ENCODE measurements at places on chromosomes 1 and 21. TPM values are rescaled to one million over a fixed set of nuclear protein-coding genes. Genes with fewer than 3 reads are reported as not detected.
A peak's percentile ranks its signal among the peaks of the same experiment; 100 is the strongest.

S100A9 gene
- 34,355 TPM for total RNA-seq

PLPPR4 gene
- total RNA-seq = 0.20 TPM

KRTAP13-2 gene
- not detected for total RNA-seq

DNA sequence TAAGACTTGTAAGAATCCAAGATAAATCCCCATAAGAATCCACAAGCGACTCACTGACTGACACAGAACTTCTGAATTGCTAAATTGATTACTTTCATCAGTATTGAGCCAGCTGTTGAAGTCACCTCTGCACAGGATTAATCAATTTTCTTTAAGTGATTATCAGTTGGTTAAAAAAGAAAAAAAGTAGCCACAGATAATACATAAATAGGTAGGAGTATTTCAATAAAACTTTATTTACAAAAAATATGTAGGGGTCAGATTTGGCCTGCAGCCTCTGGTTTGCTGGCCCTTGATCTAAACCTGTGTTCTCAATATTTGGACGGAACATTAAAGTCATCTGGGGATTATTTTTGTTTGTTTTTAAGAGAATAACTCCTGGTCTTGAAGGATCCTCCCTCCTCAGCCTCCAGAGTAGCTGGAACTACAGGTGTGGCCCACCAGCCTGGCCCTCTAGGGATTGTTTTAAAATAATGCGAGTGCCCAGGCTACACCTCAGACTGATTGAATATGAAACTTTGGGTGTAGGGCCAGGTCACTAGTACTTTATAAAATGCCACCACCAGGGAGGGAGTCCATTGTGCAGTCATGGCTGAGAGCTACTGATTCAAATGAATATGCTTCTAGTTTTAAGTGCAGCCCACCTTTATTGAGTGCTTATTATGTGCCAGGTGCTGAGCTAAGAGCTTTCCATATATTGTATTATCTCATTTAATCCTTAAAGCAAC, 6.8 kb upstream of the TMEM183A start:
- no peak for ATAC-seq

SPRR2E gene
- 1,779 TPM for total RNA-seq

DNA sequence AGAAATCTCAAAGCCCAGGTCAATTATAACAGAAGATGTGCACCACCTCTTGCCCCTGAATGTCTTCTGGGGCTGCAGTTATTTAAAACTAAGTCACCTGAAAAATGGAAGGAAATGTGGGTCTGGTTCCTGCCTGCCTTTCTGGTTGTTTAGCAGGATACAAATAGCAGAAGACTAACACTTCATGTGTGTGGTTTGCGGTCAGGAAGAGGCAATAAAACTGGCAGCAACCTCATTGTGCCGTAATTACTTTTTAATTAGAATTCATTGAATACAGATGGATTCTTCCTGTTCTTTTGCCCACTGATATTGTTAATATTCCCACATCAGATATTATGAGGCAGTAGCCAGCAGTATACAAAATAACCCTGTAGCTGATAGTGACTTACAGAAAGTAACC, 345.7 kb downstream of the ZNF326 start:
- ATAC-seq = no peak

DNA sequence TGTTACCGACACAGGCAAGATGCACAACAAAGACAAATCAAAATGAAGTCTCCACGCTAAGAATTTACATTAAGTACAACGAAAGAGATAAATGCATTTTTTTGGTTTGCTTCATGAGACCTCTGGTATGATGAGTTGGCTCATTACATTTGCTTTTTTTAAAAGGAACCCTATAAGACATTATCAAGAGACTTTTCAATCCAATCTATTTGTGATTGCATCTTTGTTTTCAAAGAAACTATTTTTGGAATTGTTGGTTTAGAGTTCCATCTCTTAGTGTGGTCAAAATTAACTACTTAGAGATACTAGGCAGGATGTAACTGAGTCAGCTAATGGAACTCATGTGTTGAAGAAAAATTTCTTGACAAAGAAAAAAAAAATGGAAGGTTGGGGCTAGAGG, 200.1 kb downstream of the ZC3H11B start:
- ATAC-seq = no peak

- ATAC-seq = no peak
Measured at GRCh38 chr1:196059210-196059609, 549.0 kb downstream of the KCNT2 start.

ACTL8 gene
- 0.20 TPM for total RNA-seq

RYR2 gene
- total RNA-seq = 0.28 TPM

CCDC190 gene
- total RNA-seq = 0.32 TPM

GRCh38 chr1:40394491-40395172, 21.1 kb downstream of the SMAP2 start:
- peak; percentile 24 for ATAC-seq

- peak; percentile 75 for ATAC-seq
Measured at GRCh38 chr1:30929135-30929889, 20.8 kb upstream of the SDC3 start.

DNA sequence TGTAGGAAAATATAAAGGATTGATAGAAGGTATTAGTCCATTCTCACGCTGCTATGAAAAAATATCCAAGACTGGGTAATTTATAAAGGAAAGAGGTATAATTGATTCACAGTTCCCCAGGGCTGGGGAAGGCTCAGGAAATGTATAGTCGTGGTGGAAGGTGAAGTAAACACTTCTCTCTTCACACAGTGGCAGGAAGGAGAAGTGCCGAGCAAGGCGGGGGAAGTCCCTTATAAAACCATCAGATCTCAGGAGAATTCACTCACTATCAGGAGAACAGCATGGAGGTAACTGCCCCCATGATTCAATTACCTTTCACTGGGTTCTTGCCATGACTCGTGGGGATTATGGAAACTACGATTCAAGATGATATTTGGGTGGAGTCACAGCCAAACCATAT, 1806.0 kb downstream of the MRPL39 start:
- ATAC-seq = no peak

GRCh38 chr1:91575909-91576519, 75.4 kb downstream of the CDC7 start:
- ATAC-seq = no peak

FMO3 gene
- 1.4 TPM for total RNA-seq

- ATAC-seq = peak; percentile 88
Measured at GRCh38 chr1:226662642-226663326, 76.3 kb downstream of the ITPKB start.

DNA sequence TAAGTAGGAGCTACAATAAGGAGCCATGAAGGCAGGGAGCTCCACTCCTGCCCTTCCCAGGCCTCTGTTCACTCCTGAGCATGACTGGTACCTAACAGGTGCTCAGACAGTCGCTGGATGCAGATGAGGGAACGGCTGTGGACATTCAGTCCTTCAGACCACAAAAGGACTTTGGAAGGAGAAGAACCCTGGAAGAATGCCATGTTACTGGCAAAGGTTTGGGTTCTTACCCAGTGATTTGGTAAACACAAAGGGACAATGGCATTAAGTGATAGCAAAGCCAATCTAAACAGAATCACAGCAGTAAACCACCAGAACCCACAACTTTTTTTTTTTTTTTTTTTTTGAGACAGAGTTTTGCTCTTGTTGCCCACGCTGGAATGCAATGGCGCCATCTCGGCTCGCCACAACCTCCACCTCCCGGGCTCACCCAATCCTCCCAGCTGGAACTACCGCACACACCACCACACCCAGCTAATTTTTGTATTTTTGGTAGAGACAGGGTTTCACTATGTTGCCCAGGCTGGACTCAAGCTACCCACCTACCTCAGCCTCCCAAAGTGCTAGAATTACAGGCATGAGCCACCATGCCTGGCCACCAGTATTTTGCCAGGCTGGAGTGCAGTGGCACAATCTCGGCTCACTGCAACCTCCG, 7.5 kb upstream of the CBR3 start:
- peak; percentile 14 for ATAC-seq

DNA sequence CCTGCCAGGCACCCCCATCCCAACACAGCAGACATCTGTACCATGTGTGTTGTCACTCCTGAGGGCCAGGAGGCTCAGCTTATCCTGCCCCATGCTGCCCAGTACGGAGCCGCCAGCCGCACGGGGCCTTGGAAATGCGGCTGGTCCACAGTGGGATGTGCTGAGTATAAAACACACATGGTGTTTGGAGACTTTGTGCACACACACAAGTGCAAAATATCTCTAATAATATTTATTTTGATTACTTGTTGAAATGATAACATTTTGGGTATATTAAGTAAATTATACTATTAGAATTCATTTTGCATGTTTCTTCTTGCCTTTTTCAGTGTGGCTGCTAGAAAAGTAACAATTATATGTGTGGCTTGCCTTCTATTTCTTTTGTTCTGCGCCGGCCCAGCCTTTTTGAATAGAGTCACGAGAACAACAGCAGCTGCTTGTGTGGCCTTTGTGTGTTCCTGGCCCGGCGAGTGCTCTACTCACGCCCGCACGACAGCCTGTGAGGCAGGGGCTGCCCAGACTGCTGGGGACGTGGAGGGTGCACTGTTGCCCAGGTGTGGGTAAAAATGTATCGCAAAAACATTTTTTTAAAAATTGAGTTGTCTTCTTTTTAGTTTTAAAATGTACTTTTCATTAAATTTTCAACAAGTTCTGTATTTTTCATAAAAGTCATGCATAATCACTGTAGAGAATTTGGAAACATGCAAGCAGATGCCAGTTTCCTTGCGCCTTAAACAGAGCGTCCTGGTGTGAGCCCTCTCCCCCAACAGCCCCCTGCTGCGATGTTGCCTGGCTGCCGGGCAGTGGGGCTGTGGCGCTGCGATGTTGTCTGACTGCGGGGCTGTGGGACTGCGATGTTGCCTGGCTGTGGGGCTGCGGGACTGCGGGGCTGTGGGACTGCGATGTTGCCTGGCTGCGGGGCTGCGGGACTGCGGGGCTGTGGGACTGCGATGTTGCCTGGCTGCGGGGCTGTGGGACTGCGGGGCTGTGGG, 35.5 kb downstream of the COQ8A start:
- ATAC-seq = no peak

DNA sequence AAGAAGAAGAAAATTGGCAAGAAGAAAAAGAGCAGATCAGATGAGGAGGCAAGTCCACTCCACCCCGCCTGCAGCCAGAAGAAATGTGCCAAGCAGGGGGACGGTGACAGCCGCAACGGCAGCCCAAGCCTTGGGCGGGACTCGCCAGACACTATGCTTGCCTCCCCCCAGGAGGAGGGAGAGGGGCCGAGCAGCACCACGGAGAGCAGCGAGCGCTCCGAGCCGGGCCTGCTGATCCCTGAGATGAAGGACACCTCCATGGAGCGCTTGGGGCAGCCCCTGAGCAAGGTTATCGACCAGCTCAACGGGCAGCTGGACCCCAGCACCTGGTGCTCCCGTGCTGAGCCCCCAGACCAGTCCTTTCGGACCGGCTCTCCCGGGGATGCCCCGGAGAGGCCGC, 9.0 kb upstream of the SLC25A34 start:
- ATAC-seq = no peak

- peak; percentile 70 for ATAC-seq
Measured at GRCh38 chr1:40980453-40981121, 1.1 kb downstream of the CTPS1 start.

DNA sequence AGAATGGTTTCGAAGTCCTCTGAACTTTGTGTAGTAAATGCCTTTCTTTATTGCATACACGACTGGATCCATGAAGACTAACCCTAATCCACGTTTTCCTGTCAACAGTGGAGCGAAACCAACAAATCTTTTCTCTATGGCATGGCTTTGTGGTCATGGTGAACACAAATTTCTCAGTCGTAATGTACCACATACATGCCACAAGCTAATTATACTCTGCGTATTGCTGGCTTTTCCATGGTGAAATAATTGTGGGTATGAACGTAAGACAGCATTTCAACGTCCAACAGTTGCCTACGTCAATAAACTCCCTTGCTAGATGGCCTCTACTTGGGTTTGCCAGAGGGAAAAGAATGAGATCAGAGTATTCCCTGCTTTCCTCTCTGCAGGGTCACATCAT, 27.5 kb downstream of the INTS7 start:
- no peak for ATAC-seq

GRCh38 chr1:67342076-67342890, 34.6 kb downstream of the IL12RB2 start:
- ATAC-seq = no peak

- peak; percentile 95 for ATAC-seq
Measured at GRCh38 chr1:216903382-216903740, 180.1 kb upstream of the ESRRG start.

GRCh38 chr1:94623560-94624148, 82.1 kb upstream of the F3 start:
- ATAC-seq = no peak

- peak; percentile 18 for ATAC-seq
Measured at GRCh38 chr1:37851782-37852210, 7.6 kb downstream of the MTF1 start.
